ENCODE measurements at places on chromosomes 11 and 22.

DNA sequence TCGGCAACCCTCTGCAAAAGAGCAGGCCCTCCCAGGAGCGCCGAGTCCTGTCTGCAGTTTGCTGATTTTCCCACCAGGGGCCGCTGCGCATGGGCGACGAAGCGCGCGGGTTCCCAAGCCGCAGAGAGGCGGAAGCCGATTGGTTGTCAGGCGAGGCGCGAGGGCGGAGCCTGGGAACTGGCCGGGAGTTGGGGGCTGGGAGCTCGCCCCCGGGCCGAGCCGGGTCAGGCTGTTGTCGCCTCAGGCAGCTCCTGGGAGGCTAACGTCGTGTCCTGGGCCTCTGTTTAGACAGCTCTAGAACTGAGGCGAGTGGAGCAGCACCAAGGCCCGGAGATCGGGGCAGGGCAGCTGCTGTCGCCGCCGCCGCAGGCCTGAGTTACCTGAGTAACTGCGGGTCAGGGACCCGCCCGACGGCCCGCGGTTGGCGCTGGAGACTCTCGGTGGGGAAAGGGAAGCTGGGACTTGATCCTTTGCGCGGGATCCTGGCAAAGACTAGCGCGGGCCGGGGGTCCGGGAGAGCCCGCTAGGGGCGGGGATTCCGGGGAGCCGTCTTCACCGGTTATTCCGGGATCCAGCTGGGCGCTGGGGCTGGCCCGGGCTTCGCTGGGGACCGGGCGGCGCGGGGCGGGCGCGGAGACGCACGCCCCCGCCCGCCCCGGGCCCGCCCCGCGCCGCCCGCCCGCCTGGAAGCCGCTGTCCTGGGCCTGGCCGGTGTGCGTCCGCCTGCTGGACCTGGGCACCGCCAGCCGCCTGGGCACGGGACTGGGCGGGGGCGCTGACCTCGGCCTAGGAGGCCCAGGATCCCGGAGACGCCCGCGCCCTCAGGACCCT, at the start of gene STIM1:
STIM1 (plus strand) TSS at position 688 of the 831 bp plus-strand sequence. CDS start 607 bp downstream, outside the sequence.
- DNase-seq = peak; percentile 82

DNA sequence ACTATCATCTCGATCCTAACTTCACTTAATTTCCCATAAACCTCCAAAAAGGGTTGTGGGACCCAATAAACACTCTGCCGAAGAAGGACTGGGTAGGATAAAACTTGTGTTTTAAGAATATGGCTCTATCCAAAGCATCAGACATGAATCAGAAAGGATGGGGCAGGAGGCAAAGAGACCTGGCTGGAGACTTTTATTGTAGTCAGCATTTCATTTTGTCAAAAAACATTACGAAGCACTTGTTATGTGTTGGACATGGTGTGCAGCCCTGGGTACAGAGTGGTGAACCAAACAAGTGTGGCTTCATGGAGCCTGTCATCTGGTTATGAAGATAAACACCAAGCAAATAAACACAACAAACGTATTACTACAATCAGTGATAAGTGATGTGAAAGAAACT, 17.3 kb downstream of the IL10RA start:
- DNase-seq = no peak

GRCh38 chr22:47119181-47119580, 356.7 kb downstream of the TBC1D22A start:
- no peak for DNase-seq

DNA sequence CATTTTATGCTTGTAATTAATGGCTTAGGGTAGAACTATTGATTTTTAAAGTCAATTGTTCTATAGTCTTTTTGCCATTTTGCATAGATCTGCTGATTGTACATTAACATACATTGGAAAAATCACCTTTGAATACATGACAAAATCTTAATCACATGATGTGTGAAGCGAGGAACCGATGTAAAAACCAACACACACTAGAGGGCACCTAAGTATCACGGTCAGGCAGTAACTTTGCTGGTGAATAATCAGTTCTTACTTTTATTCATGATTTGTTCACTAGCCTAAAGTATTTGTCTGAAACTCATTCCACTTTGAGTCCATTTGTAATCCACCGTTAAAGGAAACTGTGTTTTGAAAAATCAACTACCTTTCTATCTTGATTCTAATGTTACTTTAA, 28.2 kb downstream of the JHY start:
- no peak for DNase-seq

DNA sequence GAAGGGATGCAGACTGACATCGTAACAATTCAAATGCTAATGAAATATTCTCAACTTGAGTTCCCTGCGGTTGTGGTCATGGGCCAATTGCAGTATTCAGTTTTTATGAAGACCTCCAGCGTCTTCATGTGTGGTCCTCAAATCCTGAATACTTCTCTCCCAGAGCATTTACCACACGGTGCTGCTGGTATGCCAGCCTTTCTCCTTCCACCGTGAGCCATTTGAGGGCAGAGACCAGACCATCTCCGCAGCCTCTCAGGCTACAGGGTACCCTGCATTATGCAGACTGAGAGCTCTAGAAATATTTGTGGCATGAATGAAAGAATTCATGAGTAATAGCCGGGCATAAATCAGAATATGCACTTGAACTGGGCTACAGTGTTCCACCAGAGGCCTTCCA, 289.7 kb downstream of the ST3GAL4 start:
- DNase-seq = no peak

DNA sequence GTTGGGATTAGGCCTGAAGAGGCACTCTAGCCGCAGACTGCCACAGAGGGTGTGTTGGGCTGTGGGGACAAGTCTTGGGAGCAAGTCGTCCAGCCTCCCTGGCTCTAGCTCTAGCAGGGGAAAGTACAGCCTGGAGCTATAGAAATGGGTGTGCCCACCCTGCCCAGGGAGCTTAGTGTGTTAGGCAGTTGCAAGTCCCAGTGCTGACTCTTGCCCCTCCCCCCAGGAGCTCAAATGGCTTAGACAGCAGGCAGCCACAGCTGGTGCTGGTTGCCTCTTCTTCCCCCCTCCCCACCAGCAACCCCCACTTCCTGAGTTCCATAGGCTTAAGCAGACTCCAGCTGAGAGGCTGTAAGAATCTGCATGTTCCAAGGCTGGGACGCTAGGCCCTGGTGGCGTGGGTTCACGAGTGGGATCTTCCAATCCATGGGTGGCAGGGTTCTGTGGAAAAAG, 61.2 kb downstream of the GUCY1A2 start:
- DNase-seq = no peak

DNA sequence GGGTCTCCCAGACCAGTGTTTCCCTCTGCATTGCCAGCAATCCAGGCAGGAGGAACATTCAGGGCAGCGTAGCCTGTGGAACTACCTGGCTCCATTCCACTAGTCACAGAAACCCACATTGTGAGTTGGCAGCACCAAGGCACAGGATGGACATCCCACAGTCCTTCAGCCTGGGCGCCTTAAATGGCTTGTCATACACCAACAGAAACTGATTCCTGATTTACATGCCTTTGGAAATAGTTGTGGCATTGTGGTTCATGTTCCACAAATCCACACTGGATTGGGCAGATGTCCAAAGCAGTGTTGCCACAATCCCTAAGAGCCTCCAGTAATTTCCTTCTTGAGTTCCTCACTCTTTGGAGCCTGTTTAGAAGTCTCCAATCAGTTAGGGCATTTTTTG, 225.6 kb downstream of the BLID start:
- DNase-seq = peak; percentile 70

DNA sequence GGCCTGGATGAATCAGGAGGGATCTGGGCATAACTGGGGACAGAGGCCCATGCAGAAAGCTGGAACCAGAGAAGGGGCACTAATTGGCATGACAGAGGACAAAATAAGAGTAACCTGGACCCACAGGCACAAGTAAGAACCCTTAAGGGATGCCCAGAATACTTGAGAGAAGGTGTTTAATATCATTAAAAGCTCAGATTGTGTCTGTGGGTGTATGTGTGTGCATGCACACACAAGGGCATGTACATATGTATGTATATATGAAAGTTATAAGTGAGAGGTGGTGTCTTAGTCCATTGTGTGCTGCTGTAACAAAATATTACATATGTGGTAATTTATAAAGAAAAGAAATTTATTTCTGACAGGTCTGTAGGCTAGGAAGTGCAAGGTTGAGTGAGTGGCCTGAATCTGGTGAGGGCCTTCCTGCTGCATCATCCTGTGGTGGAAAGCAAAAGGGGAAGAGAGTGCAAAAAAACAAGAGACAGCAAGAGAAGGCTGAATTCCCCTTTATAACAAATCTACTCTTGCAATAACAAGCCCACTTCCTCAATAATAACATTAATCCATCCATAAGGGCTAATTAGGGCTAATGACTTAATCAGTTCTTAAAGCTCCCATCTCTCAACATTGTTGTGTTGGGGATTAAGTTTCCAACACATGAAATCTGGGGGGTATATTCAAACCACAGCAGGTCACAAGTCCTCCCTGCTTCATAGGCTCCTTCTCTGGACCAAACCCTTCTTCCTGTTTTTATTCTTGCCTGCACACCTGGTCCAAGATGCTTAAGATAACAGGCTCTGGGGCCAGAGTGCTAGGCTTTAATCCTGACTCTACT, 68.3 kb upstream of the POU2AF2 start:
- no peak for DNase-seq

GRCh38 chr11:72001834-72002591, 3.3 kb downstream of the IL18BP start:
- DNase-seq = no peak

GRCh38 chr11:33942954-33943353, 51.1 kb upstream of the LMO2 start:
- peak; percentile 82 for DNase-seq

All from GM04504 (cell line).